ENCODE measurements at places on chromosomes 2 and 18.
A peak's percentile ranks its signal among the peaks of the same experiment; 100 is the strongest.

DNA sequence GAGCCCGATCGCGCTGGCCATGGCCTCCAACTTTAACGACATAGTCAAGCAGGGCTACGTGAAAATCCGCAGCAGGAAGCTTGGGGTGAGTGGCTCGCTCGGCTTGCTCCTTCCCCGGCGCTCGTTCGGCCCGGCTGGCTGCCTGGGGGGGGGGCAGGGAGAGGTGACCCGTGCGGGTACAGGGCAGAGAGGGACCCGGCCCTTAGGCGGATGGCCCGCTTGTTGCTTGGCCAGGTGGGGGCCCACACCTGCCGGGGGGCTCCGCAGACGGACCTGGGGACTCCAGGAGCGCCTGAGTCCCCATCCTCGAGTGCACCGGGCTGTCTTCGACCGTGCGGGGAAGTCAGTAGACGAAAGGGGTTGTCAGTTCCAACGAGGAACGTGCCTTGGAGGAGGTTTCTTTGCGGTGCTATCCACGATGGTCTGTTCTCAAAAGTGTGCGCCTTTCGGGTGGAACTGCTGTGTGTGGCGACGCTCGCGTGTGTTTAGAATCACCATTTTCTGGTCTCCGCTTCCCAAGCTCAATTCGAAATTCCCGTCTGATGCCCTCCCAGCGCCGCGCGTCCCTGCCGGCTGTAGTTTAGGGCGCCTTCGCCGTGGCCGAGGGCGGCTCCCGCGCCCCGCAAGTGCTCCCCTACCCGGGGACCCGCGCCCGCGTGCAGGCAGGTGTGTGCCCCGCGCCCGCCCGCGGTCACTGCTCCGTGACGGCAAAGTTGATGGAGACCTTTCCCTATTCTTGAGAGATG, 711 bp downstream of the DOK6 start:
- peak; percentile 75 for DNase-seq

DNA sequence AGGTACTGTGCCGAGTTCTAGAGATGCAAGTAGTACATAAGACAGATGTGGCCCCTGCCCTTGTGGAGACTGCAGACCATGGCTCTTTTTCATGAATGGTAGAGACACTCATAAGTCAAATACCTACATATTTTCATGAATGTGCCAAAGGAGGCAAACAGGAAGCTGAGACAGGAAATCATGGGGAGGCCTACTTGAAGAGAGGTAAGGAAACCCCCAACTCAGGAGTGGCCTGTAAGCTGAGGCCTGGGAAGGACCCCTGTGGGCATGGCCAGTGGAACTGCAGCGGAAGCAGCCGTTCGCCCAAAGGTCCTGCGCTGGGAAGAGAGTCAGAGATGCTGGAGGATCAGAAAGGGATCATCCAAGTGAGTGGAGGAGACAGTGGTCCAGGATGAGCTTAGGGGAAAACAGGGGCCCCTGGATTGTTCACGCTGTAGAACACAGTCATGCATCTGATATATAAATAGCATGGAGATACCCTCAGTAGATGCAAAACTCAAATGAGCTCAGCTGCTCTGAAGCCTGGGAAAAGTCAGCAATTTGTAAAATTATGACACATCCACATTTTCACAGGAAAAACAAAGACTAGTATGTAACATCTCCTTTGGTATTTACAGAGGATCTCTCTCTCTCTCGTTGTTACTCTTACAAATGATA, 228.9 kb downstream of the NEDD4L start:
- no peak for DNase-seq

DNA sequence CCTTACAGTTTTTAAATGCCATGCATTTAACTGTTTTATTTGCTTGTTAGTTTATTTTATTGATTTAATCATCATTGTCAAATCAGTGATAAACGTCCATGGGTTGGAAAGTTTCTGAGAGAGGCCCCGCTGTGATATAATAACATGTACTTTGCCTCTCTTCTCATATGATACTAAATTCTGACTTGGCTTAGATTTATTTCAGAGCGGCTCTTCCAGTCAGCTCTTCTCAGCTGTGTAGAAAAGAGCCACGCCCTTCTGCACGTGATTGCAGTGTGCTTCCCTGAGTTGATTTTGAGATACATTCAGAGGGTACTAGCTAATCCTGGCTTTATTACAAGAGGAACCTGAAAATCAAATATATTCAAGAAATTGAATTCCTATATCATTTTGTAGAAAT, 218.6 kb downstream of the KCNE4 start:
- DNase-seq: no peak

DNA sequence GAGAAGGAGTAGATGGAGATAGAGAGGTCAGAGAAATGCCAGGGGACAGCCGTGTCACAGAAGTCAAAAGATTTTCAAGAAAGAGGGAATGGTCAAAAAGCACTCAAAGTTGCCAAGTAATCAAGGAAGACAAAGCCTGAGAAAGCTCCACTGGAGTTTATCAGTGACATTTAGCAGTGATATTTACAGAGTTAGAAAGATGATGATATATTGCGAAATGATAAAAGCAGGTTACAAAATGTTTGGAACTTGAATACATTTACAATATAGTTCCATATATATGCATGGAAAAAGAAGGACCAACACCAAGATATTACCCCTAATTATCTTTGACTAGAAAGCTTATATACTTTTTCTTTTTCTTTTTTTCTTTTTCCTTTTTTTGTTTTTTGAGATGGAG, 20.4 kb downstream of the ZNF2 start:
- DNase-seq: no peak

Measured in coronary artery (tissue), 2 donors.